ENCODE measurements at places on chromosomes 13 and 19.

DNA sequence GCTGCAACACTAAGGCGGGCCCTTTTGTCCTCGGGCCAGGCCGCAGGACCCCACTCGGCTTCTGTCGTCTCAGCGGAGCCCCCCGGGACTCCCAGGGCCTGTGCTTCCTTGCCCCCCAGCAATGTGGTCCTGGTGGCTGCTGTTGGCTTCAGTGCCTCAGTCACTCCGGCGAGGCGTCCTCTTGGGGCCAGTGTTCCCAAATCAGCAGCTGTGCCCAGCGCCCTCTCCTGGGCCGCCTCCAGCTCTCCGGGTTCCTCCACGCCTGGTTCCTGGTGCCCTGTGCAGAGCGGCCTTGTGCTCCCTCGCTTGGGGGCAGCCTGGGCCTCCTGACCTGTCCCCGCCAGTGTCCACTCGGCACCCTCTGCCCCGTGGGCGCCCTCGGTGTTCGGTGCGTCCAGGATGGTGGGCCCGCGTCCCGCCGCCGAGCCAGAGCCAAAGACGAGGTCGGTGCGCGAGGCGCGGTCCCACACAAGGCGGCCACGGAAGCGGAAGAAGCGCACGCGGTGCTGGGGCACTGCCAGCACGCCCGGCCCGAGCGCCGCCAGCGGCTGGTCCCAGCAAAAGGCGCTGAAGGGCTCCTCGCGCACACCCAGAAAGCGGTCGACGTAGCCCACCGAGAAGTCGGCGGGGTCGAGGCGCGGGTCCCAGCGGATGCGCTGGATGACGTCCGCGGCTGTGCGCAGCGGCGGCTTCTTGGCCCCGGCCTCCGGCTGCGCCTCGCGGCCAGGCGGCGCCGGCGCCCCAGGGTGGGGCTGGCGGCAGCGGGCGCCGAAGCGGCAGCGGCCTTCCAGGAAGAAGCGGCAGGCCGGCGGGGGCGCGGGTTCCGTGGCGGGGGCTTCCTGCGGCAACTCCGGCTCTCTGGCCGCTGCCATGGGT, 685 bp downstream of the LENG9 start:
- DNase-seq, result no peak

GRCh38 chr19:41426952-41427646, at the start of gene B3GNT8:
Gene B3GNT8, minus strand, starts transcription at chr19:41427374. Its CDS starts 596 bp downstream, at chr19:41426778.
- DNase-seq, result no peak

DNA sequence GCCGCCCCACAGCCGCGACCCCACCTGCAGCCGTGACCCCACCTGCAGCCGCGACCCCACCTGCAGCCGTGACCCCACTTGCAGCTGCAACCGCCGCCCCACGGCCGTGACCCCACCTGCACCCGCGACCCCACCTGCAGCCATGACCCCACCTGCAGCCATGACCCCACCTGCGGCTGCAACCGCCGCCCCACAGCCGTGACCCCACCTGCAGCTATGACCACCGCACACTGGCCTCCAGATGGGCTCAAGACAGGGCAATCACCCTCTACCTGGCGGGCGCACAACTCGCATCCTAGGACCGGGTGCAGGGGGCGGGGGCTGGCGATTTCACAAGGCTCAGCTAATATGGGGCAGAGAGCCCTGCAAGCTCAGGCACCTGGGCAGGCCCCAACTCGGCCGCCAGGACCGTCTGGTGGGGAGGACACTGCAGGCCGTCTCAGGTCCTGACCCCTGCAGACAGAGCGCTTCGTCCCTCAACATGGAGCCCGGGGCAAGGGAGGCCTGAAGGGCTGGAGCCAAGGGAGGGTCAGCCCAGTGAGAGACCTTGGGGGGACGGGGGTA, 15.1 kb downstream of the SBNO2 start:
- DNase-seq, result no peak

- DNase-seq, result no peak
These were observed 1.3 kb upstream of the TEX30 start for GRCh38 chr13:102774591-102775520.

DNA sequence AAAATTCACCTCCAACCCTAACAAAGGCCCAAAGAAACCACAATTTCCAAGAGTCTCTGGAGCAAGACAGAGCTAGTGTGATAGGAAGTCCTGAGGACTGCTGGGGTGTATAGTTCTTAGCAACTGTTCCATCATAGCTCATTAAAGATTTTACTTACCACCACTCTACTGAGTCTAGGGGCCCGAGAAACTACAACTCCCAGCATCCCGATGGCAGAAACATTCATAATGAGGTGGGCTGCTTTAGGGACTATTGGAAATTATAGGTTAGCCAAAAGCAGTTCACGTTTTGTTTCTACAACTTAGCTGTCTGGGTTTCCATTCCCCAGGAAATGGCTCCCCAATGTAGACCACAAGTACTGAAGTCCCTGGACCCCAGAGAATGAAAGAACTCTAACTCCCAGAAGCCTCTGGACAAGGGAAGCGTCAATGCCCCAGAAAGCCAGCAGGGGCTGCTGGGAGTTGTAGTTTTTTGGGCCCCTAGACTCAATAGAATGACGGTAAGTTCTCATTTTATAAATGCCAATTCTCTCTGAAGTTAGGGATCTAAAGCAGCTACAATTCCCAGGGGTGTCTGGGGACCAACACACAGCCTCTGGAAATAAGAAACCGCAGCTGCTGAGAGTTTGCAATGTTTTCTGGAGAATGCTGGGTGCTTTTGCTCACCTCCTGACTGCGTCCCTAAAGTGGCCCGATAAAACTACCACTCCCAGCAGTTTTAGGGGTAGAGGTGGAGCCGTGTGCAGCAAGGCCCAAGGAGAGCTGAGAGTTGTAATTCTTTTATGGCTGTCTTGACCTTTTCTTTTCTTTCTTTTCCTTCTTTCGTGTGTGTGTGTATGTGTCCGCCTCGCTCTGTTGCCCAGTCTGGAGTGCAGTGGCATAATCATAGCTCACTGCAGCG, 11.1 kb downstream of the FTL start:
- DNase-seq, result no peak

DNA sequence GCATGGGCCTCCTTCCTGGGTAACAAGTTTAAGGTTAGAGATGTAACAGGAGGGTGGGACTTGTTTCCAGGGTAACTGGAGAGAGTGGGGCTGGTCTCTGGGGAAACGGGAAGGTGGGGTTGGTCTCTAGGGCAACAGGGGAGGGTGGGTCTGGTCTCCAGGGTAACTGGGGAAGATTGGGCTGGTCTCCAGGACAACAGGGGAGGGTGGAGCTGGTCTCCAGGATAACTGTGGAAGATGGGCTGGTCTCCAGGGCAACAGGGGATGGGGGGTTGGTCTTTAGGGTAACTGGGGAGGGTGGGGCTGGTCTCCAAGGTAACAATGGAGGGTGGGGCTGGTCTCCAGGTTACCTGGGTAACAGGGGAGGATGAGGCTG, 36.5 kb downstream of the SPTBN4 start:
- DNase-seq, result no peak

GRCh38 chr19:46718157-46718933, 1.4 kb upstream of the PRKD2 start:
- DNase-seq, result peak; percentile 20

DNA sequence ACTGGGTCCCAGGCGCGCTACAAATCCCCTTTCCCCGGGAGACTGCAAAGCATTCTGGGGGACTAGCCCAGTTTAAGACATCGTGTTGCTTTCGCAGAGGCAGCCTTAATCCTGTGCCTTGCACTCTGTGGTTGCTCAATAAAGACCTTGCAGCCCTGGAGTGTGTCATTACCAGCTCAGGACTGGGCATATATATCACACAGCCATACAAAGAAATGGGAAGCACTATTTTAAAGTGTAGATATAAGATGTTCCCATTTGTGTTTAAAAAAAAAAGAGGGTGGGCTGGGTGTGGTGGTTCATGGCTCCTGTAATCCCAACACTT, 11.1 kb downstream of the NAPA start:
- no peak for DNase-seq

- peak; percentile 71 for DNase-seq
These were observed 480.2 kb upstream of the MIR17HG start for GRCh38 chr13:90867336-90867683.

DNA sequence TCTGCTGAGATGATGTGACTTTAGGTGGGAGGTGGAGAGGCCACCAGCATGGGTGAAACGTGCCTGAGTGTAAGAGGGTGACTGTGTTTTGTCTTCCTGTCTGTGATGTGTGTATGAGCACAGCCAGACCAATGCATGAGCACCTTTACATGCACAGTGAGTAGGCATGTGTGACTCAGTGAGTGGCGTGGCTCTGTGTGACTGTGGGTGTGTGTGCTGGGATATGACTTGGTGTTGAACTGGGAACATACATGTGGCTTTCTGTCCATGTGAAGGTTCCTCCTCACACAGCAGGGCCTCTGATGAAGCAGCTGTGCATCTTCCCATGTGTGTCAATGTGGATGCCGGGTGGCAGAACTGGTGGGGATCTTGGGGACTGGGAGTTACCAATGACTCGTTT, 19.9 kb upstream of the LGALS13 start:
- DNase-seq, result no peak

DNA sequence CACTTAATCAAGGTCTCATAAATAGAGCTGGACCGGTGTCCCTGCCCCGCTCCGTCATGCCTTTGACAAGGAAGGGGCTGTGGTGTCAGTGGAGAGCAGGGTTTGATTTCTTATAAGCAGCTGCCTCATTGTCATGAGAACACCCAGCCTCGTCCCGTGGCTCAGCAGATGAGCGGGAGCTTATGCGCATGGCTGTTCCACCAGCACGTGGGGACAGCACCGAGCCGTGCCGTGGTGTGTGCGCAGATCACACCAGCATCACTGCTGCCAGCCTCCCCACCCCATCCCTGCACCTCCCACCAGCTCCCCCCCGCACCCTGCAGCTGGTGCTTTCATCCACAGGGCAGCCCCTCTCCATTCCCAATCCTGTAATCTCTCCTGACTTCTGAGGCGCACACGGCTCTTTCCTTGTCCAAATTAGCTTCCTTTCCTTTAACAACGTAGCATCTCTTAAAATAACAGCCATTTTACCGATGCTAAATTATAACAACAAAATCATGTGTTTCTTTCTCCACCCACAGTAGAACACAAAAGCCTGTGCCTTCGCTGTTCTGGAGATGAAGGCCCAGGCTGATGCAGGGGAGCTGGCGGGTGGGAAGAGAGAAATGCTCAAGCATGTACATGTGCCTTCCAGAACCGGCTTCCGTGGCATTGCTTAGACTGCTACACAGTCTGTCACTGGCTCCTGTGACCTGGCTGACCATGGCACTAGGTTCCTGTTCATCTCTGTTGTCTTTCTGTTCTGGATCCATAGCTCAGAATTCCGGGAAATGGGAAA, 96.8 kb downstream of the RAB20 start:
- DNase-seq, result no peak

DNA sequence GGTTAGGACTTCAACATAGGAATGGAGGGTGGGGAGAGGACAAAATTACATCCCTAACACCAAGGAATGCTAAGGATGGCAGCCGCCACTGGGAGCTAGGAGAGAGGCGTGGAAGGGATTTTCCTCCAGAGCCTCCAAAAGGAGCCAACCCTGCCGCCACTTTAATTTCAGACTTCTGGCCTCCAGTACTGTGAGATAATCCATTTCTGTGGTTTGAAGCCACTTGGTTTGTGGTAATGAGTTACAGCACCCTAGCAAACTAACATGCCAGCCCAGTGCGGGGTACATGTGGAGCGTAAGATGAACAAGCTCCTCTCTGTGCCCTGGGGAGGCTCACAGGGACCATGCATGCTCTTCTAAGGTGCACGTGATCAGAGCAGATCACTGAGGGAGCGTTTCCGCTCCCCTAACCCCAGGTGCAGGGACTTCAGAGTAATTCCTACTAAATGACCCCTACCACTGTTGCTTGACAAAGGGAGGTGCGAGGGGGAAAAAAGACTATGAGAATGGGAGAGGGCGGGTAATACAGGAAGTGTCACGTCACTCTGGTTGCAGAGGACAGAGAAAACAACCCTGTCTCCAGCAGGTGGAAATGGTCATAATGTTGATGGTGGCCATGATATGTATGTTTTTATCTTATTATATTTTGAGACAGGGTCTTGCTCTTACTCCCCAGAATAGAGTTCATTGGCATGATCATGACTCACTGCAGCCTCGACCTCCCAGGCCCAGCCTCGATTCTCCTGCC, 12.0 kb downstream of the FPR1 start:
- no peak for DNase-seq

- DNase-seq, result no peak
These were observed 471.7 kb downstream of the EFNB2 start for GRCh38 chr13:106063591-106064313.

DNA sequence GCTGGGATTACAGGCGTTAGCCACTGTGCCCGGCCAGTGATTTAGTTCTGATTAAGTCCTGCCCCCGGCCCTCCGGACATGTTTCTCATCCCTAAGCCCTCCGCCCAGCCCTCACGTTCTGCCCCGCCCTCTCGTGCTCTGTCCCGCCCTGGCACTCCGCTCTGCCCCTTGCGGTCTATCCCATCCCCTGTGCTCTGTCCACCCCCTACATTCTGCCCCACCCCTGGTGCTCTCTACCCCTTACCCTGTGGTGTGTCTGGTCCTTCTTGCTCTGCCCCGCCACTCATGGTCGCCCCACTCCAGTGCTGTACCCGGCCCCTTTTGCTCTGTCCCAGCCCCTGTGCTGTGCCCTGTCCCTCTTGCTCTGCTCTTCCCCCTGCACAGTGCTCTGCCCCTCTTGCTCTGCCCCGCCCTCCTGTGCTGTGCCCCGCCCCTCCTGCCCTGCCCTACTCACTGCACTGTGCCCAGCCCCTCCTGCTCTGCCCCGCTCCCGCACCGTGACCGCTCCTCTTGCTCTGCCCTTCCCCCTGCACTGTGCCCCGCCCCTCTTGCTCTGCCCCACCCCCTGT, 3.0 kb downstream of the GTPBP3 start:
- no peak for DNase-seq

- DNase-seq, result no peak
These were observed 15.9 kb upstream of the EPHX3 start for GRCh38 chr19:15248106-15248505.

- DNase-seq, result no peak
These were observed at the start of gene ZFR2 for GRCh38 chr19:3868770-3869456. Gene ZFR2, minus strand, starts transcription at chr19:3869038. Its CDS starts 21 bp downstream, at chr19:3869017.

DNA sequence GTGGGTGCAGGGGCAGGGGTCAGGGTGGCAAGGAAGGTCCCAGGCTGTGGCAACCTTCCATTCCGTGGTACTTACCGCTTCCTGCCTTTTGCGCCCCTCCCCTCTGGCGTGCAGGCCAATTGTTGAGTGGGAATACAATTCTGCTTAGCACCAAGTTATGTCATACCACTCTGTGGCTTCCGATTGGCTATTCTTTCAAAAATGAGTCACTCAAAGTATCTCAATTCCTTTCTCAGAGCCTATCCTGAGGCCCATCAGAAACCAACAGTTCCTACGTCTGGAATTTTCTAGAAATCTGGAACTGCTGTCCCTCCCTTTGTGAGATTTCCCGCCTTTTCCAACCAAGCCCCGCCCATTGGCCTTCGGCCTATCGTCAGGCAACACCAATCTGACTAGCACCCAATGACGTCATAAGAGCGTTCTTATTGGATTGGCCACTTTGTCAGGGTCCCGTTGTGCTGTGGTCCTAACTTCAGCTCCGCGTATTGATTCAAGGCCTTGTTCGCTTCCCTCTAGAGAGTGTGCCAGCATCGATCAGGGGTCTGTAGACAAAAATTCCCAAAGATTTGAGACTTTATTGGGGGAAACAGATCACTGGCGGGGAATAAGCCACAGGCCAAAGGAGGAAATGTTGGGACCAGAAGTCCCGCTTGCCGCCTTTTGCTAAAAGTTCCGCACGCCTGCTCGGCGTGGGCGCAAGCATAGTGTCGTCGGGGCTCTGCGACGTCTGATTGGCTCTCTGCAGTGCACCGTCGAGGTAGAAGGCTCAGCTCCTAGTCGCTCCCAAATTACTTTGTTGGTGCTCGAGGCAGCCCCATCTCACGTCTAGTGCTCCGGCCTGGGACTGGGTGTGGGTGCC, 11.7 kb downstream of the NTN5 start:
- peak; percentile 95 for DNase-seq

- no peak for DNase-seq
These were observed 368.8 kb upstream of the TSHZ3 start for GRCh38 chr19:31718032-31718431.

GRCh38 chr13:108402850-108403249, 133.3 kb downstream of the TNFSF13B start:
- no peak for DNase-seq
